Kidney epithelial cell (primary cell): ENCODE measurements at places on chromosomes 16 and 17.

GRCh38 chr16:74743668-74744299 is 30.8 kb downstream of the FA2H start:
- DNase-seq = peak; percentile 86

DNA sequence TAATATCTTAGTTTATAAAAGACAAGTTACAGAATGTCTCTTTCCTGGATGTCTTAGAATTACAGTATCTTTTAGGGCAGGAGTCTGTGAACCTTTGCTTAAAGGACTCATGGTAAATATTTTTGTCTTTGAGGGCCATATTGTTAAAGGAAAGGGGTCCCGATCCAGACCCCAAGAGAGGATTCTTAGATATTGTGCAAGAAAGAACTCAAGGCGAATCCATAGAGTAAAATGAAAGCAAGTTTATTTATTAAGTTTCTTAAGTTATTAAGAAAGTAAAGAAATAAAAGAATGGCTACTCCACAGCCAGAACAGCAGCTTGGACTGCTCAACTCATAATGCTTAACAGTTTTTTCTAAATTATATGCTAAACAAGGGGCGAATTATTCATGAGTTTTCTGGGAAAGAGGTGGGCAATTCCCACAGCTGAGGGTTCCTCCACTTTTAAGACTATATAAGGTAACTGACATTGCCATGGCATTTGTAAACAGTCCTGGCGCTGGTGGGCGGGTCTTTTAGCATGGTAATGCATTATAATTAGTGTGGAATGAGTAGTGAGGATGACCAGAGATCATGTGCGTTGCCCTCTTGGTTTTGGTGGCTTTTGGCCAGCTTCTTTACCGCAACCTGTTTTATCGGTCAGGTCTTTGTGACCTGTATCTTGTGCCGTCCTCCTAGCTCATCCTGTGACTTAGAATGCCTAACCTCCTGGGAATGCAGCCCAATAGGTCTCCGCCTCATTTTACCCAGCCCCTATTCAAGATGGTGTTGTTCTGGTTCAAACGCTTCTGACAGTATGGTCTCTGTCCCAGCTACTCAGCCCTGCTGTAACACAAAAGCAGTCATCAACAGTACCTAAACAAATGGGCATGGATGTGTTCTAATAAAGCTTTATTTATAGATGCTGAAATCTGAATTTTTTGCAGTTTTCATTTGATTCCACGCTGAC is 53.2 kb downstream of the BMERB1 start:
- DNase-seq = no peak

- DNase-seq = no peak
These were observed 10.2 kb upstream of the EEF2K start for GRCh38 chr16:22195695-22196558.

DNA sequence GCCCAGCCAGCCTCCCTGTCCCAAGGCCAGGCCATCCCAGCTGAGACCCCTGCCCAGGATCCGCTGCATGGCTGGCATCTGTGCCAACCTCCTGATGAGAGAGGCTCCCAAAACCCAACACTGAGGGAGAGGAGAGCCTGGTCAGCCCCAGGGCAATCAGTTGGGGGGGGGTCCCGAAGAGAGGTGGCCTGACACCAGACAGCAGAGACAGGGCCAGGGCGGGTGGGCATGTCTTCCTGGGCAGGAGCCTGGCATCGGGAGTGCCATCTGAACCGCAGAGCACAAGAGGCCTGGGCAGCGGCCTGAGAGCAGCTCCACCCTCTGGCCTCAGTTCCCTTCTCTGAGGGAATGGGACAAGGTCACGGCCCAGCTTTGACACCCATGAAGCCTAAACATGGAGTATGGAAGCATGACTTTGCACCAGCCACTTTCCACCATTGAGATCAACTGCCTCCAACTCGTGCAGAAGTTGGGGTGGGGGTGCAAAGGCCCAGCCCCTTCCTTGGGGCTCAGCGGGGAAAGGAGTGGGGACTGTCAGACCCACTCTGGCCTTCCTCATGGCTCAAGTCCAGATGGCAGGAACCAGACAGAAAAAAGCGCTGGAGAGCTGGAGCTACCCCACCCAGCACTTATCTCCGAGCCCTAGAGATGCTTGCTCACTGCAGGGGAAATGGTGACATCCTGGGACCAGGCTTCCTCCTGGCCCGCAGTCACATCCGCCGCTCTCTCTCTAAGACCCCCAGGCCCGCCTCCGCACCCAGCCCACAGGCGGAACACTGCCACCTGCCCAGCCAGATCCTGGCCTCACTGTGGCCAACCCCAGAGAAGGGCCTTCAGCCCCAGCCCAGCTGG is 9.7 kb downstream of the RHBDF2 start:
- no peak for DNase-seq

GRCh38 chr17:5405400-5405799 is 14.1 kb downstream of the NUP88 start:
- DNase-seq = no peak

- DNase-seq = no peak
These were observed 92.2 kb downstream of the TUBD1 start for GRCh38 chr17:59800530-59800942.

DNA sequence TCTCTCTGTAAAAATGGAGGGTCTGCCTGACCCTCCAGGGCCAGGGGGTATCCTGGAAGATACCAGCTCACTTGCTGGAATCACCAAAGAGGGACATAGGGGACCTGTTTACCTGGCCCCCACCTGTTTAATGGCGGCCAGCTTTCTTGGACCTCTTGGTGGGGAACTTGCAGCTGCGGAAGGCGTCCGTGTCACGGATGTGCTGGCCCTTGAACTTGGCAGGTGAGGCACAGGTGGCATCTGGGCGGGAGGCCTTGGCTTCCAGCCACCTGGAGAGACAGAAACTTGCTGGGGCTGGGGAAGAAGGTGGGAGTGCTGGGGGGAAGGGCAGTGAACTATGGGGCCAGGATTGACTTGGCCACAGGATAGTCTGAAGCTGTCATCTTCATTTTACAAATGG is 3.5 kb downstream of the CHAD start:
- DNase-seq = no peak

DNA sequence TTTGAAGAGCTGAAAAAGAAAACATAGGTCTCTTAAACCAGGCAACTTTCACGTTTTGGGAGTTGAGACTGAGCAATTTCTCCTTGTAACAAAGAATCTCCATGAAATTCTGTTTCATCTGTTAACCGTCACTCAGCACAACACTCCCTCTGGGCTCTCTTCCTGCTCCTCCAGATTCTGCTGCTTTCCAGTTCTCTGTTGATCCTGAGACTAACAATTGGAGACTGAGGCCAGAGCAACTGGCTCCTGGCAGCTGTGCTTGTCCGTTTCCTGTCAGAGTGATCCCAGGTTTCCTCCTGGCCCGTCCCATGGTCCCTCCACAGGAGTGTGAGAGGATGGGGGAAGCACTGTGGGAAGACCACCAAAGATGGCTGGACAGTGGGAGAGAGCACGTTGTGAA is 32.5 kb downstream of the IST1 start:
- no peak for DNase-seq

- DNase-seq = no peak
These were observed 723.1 kb downstream of the CDH11 start for GRCh38 chr16:64398793-64399192.

DNA sequence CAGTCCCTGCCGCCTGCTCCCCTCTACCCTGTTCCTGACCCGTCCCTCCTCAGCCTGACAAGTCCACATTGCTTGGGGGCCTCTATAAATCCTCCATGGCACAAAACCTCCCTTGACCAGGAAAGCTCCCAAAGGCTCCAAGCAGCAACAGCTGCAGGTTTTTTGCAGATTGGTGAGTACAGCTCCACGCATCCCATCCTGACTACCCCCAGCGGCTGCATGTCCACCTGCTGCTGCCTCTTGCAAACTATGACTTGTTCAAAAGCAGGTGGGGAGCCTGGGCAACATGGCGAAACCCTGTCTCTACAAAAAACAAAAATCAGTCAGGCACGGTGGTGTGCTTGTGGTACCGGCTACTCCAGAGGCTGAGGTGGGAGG is 122.8 kb downstream of the ANKRD11 start:
- no peak for DNase-seq

DNA sequence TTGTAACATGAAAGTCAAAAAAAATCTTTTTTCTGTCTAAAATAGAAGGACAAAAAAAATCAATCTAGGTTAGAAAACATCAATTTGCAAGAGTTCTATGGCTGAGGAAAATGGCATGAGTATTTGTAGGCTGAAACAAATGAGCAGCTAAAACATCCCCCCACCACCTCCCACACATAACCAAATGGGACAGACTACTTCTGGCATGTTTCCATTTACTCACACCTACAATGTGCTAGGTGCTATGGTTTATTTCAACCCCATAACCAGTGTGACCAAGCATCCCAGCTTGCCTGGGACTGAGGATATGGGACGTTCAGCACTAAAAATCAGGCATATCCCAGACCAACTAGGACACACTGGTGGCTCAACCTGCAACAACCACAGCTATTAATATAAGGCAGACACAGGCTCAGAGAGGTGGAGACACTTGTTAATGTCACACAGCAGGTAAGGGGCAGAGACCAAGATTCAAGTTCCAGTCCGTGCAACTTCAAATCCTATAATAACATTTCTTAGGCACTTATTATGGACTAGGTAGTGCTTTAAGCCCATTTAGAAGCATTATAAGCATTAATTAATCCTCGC is 96.0 kb downstream of the XYLT1 start:
- no peak for DNase-seq

DNA sequence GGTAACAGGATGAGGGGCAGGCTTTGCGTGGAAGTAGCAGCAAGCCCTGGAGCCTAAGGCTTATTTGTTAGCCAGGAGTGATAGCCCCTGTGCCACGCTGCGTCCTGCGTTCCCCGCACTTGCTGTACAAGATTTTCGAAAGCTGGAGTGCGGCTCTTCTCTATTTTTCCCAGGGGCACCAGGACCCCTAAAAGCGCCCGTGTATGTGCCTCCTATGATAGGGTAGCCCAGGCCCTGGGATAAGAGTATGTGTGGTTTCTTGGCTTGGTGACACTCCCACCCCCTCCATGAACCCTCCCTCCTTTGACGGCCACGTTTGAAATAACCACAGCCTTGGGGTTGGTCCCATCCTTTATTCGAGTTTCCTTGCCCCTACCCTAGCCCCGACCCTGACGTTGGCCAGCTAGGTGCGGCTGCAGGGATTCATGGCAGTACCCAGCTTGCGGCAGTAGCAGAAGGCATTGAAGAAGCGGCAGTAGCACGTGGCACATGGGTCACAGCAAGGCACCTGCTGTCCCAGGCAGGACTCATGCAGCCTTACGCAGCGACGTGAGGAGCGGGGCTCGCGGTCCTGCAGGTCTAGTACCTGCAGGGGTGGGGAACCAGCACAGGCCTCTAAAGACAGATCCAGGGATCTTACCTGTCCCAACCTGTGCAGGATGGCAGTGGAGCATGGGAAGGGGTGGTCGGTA is 968 bp downstream of the AGRP start:
- no peak for DNase-seq

DNA sequence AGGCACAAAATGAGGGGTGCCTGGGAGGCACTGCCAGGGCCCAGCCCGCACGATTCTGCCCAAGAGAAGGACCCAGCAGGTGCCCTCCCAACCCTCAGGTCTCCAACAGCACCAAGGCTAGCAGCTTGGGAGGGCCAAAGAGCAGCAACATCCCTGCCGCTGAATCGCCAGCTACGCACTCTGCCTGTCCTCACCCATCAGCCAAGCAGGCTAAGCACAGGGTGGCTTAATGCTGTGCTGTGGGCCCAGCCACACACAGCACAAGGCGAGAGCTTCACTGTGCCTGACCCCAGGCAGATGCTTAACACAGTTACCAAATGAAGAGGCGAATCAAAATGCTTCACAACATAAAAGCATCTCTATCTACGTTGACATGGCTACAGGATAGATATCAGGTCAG is 10.6 kb upstream of the MRPL38 start:
- no peak for DNase-seq
